Activated CD4-positive, alpha-beta T cell treated with anti-CD3 and anti-CD28 coated beads, Interleukin-2, amount 50 U/mL, for 16 hours (primary cell): ENCODE measurements at places on chromosomes 6 and 20.

DNA sequence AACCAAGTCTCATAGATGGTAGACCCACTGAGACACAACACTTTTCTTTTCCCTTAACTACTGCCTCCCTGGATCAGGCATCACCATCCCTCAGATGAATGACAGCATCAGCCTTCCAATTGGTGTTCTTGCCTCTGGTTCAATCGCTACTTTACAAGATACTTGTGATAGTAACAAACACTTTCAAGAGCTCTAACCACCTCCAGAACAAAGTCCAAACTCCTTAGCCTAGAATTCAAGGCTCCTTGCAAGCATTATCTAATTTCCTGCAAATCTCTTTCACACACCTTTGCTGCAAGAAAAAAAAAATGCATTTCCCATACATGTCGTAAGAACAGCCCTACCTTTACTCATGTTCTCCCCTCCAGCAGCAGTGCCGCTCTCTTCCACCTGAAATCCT lies 33.1 kb downstream of the RALGAPA2 start:
- DNase-seq, result no peak

DNA sequence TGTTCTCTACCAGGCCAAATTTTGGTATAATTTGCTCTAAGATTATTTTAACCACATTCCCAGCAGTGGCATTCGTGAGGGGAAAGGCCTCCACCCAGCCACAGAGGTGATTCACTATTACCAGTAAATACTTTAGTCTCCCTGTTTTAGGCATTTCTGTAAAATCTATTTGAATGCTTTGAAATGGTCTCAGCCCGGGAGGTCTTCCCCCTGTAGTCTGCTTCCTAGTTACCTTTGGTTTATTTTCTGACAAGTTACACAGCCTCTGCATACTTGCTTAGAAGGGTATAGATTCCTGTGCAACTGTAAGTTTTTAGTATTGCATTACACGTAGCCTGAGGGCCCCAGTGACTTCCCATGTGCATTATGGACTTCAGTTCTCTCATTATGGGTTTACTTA lies 248.7 kb downstream of the C6orf118 start:
- no peak for DNase-seq

DNA sequence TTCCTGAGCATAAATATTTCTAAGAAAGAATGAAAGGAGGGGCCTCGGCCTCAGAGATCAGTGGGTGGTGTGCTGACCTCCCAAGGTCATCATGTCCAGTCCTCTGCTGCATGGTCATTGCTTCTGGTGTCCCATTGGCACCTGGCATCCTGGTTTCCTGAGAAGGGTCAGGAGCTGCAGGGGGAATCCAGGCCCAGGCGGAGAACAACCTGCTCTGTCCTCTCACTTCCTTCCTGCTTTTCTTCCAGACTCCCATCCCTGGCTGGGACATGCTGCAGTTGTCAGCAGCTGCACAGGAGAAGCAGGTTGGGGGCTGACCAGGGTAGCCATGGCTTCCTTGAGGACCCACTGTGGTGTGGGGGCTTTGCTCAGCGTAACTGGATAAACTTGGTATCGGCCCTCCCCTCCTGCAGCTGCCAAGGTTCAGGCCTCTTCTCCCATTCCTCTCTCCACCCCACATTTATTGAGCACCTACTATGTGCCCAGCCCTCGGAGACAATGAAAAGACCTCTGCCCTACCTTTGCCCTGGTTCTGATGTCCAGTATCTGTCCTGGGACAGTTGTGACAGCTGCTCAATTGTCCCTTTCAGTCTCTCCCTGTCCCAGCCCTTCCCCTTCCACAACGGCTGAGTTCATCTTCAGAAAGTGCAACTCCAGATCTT lies 155.2 kb downstream of the CEBPB start:
- no peak for DNase-seq

- no peak for DNase-seq
These were observed 17.7 kb downstream of the GTF2H5 start for GRCh38 chr6:158185729-158186456.

DNA sequence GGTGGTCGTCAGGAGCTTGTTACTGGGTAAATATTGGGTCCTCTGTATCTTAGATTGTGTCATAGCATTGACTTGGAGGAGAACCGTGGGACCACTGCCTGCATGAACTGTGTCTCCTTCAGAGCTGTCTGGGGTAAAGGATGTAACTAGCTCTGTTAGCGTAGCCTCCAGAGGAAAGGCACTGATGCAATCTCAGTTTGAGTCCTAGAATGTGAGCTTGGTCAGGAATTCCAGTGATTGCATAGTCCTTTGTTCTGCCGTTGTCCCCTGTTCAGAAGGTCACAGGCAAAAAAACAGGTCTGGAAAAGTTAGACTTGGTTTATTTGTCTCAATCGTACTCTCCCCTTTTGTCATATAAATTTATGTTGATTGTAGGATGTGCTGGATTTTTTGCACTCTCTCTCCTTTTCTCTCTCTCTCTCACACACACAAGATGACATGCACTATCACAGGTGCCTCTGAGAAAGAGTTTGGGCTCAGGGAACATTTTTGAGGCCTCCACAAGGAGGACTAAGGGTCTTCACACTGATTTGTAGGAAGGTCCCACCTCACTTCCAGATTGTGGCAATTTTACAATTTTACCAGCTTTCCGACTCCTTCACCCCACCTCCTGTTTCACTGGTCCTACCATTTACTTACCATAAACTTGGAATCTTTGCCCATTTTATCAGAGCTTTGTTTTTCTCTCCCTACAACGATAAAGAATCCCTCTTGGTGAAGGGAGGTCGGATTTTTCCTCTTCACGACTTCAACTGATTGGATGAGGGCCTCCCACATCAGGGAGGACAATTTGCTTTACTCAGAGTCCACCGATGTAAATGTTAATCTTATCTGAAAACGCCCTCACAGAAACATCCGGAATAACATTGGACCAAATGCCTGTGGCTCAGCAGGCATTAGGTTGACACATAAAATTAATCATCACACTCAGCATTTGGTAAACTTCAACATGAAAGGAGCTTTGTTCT lies 7.0 kb upstream of the DACT2 start:
- no peak for DNase-seq

GRCh38 chr20:1212023-1212422 lies 8.8 kb downstream of the C20orf202 start:
- DNase-seq, result no peak

DNA sequence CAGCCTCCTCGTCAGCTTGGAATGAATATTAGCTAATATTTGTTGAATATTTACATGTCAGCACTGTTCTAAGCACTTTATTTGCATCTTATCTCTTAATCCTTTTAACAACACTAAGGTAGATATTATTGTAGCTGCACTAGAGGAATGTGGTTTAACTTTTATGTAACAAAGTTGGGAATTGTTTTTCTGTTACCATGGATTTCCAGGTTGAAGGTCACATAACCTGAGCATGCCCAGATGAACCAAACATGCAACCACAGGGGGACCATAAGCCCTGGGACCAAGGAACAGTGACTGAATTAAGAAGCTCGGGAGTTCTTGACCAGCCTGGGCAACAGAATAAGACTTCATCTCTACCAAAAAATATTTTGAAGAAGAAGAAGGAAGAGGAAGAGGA lies 29.1 kb upstream of the YWHAB start:
- DNase-seq, result no peak

- no peak for DNase-seq
These were observed 6.0 kb downstream of the SUMO4 start for GRCh38 chr6:149405823-149406765.

GRCh38 chr20:17958373-17959256 lies 10.0 kb downstream of the SNX5 start:
- DNase-seq, result no peak

DNA sequence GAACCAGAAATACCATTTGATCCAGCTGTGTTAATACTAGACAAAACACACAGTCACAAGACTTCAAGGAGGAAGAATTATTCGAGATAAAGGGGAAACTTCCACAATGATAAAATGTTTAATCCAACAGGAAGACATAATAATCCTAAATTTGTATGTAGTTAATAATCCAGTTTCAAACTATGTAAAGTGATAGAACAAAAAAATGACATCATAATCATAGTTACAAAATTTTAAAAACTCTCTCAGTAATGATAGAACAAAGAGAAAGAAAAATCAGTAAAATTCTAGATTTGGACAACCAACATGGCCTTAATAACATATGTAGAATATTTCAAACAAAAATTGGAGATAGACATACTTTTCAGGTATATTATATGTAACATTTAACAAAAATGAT lies 38.9 kb downstream of the LINC00237 start:
- no peak for DNase-seq

DNA sequence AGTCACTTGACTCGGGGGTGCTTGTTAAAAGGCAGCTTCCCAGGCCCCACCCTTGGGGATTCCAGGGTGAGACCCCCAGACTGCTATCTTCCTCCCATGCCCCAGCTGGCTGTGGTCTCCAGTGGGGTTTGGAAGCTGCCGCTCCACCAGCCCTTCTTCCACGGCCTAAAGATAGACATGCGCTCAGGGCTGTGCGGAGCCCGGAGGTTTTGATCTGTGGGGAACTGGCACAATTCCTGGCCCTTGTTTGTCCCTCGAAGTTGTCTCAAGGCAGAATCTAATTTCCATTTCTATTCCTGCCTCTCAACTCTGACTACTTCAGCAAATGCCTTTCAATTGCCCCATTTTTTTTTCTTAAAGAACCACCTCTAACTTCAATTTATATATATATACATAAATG lies 120.7 kb upstream of the SRSF6 start:
- DNase-seq, result no peak

DNA sequence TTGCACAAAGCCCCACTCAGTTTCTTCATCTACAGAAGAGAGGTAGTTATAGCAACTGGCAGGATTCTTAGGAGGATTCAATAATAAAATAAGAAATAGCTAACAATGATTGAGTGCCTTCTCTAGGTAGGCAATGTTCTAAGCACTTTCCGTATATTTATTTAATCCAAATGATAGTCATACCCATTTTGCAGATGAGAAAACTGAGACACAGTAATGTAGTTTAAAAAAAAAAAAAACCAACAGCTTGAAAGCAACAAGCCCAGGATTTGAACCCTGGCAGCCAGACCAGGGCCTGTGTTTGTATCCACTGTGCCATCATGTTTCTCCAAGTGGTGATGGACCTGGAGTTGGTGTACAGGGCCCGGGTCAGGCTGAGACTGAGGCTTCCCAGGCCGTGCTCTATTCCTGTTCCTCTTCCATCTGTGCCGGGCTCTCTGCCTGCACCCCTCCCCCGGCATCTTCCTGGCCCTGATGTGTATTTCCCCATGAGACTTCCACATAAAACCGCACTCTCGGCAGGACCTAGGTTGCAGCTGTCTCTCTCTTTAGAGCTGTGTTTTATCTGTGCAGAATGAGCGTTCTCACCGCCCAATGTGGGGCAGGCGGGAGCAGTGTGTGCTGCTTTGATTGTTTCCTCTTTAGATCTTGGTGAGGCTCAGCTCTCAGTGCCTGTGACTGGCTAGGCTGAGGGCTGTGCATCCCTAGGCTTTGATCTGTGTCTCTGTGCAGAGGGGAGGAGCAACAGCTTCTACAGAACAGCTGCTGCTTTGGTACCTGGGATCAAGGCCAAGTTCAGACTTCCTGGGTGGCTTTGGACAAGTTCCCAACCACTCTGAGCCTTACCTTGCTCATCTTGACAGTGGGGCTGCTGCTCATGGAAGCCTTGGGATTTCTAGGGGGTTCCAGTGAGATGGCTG lies 49.5 kb downstream of the TOX2 start:
- DNase-seq, result no peak

DNA sequence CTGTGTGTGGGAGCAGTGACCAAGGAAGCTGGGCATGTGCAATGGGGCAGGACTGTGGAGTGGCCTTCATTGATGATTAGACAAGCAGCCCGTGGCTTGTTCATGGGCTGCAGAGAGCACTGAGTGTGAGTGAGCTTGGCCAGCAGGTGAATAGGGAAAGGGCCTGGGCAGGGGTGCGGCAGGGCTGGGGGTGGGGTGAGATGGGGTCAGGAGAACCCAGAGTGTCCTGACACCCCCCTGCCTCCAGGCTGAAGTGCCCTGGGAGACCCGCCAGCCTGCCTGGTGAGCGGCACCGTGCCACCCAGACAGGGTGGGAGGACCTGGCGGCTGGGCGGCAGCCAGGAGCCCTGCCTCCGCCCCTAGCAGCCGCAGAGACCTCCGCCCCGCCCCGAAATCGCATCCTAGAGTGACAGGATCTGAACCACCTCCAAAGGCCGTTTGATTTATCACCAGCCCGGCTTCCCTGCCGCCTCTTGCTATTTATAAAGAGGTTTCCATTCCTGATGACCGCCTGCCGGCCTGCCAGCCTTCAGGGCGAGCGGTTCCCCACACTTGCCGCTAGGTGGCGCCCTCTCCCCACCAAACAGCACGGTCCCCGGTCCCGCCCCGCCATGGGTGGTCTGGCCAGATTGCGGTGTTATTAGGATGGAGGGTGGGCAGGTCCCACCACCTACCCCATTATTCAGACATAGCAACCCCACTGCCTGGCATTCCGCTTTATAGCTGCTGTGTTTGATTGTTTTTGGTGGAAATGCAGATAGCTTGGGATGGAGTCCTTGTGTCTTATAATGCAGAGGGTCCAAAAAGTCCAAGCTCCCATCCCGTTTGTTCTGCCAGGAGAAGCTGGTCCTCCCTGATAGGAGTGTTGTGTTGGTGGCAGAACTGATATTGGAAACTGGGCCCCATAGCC lies 3.5 kb downstream of the MYLK2 start:
- DNase-seq, result peak; percentile 71

DNA sequence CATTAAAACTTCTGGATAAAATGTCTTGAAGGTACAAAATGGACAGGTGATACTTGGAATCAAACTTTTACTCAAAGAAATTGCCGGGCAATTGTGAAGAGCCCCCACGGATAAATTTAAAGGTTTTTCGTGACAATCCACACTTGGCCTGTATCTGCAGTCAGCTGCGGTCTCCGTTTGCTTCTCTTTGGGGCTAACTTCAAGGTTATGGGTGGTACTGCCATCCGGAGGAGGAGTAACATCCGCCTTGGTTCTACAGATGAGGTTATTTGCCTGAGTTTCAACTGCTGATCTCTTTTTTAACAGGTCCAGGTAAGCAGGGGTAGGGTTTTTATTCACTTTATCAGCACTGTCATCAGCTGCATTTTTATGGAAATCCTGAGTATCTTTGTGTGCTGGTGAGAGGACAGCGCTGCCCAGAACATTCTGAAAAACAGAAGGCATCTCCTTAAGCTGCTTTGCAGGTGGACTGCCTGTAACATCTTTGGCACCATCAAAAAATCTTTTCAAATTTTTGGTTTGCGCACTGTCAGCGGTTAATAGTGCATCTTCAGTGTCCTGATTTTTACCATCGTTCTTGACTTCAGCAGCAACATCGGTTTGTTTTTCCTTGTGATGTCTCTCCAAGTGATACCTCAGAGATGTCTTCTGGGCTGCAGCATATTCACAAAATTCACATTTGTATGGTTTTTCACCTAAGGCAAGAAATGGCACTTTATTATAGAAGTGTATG lies 16.9 kb downstream of the ZNF217 start:
- DNase-seq, result no peak

GRCh38 chr20:37927410-37928095 lies 24.6 kb downstream of the VSTM2L start:
- no peak for DNase-seq

DNA sequence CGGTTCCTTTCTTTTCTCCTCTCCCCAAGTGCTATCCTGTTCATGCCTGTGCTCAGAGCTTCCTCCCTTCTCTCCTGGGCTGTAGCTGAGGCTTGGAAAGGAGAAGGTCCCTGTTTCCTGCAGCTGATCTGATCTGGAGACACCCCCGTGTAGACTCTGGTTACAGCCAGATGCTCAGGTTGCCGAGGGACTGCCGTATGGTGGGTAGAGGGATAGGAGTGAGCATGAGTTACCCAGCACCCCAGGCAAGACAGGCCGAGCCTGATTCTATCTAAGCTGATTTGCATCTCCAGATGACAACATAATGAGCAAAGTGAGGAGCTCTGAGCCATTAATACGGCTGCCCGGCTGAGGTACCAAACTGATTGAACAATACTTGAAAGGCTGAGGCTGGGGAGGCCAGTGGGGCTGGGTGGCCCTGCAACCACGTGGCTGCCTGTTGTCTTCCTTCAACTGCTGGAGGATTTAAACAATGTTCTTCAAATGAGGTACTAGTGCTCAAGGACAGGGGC lies 91.8 kb downstream of the ASXL1 start:
- no peak for DNase-seq
